Airway epithelial cell (primary cell): ENCODE measurements at places on chromosomes 6 and 20. TPM values are rescaled to one million over a fixed set of nuclear protein-coding genes. Genes with fewer than 3 reads are reported as not detected.

The CAPN11 gene
- not detected in 2 replicates for total RNA-seq

The SIRPB2 gene
- 0.23 and 0.49 TPM in 2 replicates for total RNA-seq

The CD93 gene
- under 0.01 TPM in 2 replicates for total RNA-seq

The MEI4 gene
- total RNA-seq: not detected in 2 replicates

The GLP1R gene
- total RNA-seq: not detected in 2 replicates

The LIN28B gene
- total RNA-seq: not detected in 2 replicates

The NMBR gene
- total RNA-seq: 0.14 TPM in 1 of 2 replicates, not detected in the other

The RCAN2 gene
- not detected in 2 replicates for total RNA-seq

The NRSN2 gene
- total RNA-seq: 15.1 and 18.6 TPM in 2 replicates
